NCI-H1092 (cell line): ENCODE measurements at places on chromosomes 16 and 17.
A peak's percentile ranks its signal among the peaks of the same experiment; 100 is the strongest.

DNA sequence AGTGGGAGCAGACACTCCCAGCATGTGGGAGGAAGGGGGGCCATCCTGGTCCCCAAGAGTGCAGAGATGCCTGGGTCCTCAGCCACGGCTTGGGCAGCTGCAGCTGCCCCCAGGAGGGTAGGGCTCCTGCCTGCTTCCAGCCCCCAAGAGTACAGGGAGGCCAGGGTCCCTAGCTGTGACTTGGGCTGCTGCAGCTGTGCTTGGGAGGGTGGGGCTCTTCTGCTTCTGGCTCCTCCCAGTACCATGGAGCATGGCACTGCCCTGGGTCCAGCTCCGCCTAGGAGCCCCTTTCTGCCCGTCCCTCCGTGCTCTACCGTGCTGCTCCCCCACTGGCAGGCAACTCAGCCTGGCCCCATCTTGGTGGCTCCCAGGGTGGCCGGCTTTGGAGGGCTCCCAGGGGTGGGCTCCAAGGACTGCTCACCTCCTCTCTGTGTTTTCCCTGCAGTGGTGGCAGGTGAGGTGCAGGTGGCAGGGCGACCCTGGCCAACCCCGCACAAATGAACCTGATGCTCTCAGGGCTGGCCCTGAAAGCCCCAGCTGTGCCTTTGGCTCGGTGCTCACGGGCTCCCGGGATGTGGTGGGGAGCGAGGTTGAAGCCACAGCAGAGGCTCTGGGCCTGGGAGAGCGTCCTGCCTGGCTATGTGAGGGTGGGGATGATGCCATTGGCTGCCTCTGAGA is 18.5 kb upstream of the USP22 start:
- DNase-seq: no peak

- peak; percentile 35 for DNase-seq
These were observed 12.4 kb upstream of the ST6GALNAC2 start for GRCh38 chr17:76598004-76598439.

GRCh38 chr16:24589997-24590396 is 50.6 kb downstream of the RBBP6 start:
- no peak for DNase-seq

GRCh38 chr17:45258981-45259380 is 2.9 kb downstream of the SPATA32 start:
- DNase-seq: no peak

DNA sequence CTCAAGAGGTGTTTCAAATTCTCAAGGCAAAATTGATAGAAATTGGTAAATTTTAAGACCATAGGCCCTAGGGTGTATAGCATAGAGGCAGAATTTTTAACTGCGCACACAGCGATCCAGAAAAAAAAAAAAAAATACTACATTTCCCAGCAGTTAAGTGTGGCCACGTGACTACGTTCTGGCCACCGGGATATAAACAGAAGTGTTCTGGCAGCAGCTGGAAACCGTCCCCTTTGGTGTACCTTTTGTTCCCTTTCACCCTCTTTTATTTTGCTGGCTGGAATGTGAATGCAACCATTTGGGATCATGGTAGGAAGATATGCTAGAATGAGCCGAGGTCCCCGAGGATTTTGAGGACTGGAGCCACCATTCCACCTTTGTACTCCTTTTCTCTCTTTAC is 52.7 kb upstream of the AKAP1 start:
- DNase-seq: peak; percentile 37

GRCh38 chr17:14428648-14429029 is 127.8 kb downstream of the HS3ST3B1 start:
- no peak for DNase-seq

DNA sequence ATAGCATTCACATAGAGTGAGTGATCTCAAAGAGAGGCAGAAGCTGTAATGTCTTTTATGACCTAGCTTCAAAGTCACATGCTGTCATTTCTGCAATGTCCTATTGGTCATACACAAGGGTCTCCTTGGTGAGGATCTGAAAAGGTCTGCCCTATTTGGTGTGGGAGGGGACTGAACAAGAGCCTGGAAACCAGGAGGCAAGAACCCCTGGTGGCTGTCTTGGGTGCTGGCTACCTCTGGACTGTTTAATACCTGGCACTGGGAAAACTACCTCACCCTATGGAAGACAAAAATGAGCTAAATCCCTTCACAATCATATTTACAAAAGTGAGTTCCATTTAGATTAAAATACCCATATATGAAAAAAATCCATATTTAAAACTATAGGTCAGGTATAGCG is 9.0 kb downstream of the KCTD13 start:
- no peak for DNase-seq

DNA sequence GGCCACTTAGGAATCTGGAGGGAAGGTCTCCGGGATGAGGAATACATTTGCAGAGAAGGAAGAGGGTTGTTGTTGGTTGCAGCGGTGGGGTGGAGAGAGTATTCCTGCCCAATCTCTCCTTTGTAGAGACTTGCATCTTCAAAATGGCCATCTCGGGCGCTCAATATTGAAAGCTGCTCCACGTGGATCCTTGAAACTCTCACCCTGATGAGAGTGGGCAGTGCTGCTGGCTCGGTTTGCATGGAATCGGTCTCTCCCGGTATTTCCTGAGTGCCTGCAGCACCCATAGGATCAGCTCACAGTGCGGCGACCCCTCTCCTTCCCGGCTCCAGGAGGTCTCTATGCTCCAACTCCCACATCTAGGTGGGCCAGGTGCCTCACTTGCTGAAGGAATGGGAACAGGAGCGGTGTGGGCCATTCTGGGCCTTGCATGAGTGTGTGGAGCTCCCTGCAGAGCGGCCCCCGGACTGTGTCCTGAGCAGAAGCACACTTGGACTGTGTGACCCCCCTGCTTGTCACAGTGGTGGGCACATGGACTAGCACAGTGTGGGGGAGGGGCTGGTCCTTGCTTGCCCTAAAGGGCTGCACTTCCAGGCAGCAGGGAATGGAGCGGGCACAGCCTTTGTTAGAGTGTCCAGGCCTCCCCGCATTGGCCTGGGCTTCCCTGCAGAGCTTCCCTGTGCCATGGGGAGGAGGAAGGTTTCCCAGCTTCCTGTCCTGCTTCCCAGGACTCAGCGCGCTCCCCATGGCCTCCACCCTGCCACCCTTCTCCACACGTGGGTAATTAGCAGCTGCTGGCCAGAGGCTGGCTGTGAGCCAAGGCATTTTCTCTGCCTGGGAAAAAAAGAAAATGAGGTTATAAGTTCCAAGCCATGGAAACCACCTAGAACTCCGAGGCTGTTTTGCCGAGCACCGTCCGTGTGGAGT is 139.3 kb downstream of the IRF8 start:
- DNase-seq: no peak

DNA sequence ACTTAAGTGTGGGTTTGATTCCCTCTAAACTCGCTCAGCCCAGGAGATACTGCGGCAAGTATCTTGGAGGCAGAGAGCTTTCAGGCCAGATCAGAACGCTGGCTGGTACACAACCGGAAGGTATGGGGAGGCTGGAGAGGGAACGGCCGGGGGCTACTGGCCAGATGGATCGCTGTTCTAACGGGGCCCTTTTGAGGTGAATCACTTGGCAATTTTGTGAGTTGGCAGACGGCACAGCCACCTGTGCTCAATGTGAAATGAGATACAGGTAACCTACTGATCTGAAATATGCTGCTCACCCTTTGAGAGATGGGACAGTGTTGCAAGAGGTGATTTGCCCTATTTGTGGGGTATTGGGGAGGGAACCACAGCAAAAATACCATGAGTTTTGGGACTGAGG is 622.9 kb upstream of the RBFOX1 start:
- no peak for DNase-seq

DNA sequence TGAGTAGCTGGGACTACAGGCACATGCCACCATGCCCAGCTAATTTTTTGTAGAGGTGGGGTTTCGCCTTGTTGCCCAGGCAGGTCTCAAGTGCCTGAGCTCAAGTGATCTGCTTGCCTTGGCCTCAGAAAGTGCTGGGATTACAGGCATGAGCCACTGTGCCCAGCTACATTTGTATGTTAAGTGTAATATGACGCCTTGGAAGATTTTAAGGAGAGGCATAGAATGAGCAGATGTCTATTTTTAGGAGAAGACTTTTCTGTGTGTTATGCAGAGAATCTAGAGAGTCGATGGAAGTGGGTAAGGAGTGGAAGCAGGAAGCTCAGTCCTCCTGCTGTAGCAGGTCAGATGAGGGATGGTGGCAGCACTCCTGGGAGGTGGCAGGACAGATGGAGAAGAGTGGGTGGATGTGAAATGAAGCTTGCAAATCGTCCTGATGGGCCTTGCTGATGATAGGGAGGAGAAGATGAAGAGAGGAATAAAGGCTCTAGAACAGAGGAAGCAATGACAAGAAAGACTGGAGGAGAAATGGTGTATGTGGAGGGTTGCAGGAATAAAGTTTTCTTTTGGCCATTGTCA is 125.3 kb downstream of the SHISA6 start:
- no peak for DNase-seq

GRCh38 chr16:88087517-88087877 is 136.3 kb downstream of the BANP start:
- no peak for DNase-seq

DNA sequence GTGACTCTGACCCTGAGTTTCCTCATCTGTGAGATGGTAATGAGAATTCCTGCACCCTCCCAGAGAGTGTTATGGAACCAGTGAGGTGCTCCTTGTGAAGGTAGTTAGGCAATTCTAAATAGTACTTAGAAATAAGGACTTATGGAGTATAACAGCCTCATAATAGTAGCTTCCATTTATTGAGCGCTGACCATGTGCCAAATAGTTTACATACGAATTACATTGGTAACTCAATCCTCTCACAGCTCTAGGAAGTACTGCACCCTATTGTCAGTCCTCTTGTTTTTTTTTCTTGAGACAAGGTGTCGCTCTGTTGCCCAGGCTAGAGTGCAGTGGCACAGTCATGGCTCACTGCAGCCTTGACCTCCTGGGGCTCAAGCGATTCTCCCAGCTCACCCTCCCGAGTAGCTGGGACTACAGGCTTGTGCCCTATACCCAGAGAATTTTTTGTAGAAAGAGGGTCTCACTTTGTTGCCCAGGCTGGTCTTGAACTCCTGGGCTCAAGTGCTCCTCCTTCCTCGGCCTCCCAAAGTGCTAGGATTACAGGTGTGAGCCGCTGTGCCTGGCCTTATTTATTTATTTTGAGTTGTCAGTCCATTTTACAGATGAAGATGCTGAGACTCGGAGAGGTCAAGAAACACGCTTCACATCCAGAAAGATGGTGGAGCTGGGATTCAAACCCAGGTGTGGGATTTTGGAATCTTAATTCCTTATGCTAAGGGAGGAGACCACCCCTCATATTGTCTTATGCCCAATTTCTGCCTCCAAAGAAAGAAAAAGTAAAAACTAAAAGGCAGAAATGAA is 2.9 kb downstream of the TNS4 start:
- peak; percentile 6 for DNase-seq

- DNase-seq: no peak
These were observed 53.0 kb downstream of the N4BP1 start for GRCh38 chr16:48556913-48557351.

DNA sequence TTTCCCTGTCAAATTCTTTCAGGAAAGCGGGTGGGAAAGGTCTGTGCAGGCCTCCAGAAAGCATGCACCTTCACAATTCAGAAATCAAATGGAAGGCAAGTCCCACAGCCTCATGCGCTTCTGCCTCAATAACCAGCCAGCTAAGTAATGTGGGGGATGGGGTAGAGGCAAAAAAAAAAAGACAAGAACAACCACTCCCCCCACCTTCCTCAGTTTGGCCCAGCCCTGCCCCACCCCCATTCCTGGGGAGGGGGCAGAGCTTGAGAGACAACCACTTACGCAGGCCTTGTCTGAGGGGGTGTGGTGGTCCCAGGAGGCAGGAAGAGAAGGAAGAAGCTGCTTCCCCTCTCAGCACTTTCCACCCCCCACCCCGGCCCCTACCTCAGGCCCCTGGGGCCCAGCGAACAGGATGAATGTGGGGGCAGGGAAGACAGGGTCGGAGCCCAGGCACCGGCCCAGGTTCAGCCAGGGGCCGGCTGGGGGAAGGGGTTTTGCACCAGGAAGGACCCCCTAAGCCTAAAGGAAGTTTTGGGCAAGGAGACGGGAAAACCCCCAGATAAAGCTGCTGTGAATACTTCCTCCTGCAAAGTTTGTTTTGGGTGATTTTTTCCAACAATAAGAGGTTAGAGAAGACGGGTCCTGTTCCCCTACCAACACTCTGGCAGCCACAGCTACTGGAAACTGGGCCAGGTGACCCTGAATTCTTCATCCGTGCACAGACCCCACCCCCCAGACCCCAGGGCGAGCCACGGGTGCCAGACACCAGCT is 1.2 kb downstream of the JUP start:
- DNase-seq: no peak

- no peak for DNase-seq
These were observed 123.7 kb upstream of the CCL2 start for GRCh38 chr17:34131386-34131785.

GRCh38 chr17:44547625-44548267 is 9.5 kb upstream of the FZD2 start:
- DNase-seq: no peak

GRCh38 chr16:85068746-85069145 is 41.2 kb downstream of the KIAA0513 start:
- DNase-seq: no peak

- no peak for DNase-seq
These were observed 550.0 kb upstream of the SALL1 start for GRCh38 chr16:51701025-51701424.

DNA sequence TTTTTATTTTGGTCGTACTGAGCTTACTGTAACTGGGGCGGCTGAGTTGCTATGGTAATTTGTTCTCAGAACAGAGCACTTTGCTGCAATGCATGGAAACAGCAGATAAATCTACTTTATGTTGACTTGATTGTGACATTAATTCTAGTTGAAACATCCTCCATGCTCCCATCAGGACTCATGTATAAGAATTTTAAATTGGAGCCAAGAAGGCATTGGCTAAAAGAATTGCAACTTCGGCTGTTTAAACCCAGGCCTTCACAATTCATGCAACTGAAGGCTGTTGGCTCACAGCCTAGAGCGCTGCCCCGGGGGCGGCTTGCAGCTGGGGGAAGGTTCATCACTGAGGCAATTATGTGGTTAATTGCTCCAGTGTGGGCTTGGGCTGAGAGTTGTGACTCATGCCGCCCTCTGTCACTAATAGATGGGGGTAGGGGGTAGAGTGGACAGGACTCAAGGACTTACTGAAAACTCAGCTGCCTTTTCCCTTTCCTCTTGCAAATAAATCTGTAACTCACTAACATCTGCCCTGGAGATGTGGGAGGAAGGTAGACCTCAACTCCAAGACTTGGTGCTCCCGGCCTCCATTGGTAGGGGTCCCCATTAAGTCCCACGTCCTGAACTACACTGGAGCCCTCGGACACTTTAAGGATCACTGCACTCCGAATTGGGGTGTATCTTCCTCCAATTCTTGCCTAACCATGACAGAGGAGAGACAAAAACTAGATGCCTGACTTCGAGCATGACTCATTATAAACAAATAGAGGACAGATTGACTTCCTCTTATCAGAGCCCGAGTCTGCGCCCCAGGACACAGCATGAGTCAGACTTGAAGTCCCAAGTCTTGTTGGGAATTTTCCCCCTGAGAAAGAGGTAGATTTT is 37.5 kb downstream of the ERCC4 start:
- no peak for DNase-seq
